ENCODE measurements at places on chromosomes 16 and 17. TPM values are rescaled to one million over a fixed set of nuclear protein-coding genes. Genes with fewer than 3 reads are reported as not detected.

GRCh38 chr17:37815536-37815935 lies 70.7 kb upstream of the HNF1B start:
- DNase-seq: no peak

DNA sequence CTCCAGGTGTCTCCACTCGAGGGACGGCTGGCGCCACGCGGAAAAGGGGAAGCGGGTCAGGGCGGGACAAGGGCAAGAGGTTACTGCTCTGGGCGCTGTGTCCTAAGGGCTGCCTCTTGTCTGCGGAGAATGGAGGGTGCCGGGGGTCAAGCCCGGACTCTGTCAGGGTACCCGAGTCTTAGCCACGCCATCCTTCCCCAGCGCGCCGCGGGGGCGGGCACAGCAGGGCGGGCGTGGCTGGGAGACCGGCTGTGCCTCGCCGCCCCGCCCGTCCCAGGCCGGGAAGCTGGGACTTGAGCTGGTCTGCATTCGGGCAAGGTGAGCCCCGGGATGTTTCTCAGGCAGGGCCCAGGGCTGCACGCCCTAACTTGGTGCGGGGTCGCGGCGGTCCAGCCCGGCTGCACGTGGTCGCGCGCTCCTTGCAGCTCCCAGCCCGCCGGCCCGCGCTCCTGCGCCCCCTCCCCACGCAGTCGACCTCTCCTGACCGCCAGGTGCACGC lies 6.2 kb upstream of the ACTG1 start:
- DNase-seq: peak; percentile 89

GRCh38 chr16:78743556-78743955 lies 644.1 kb downstream of the WWOX start:
- DNase-seq: no peak

DNA sequence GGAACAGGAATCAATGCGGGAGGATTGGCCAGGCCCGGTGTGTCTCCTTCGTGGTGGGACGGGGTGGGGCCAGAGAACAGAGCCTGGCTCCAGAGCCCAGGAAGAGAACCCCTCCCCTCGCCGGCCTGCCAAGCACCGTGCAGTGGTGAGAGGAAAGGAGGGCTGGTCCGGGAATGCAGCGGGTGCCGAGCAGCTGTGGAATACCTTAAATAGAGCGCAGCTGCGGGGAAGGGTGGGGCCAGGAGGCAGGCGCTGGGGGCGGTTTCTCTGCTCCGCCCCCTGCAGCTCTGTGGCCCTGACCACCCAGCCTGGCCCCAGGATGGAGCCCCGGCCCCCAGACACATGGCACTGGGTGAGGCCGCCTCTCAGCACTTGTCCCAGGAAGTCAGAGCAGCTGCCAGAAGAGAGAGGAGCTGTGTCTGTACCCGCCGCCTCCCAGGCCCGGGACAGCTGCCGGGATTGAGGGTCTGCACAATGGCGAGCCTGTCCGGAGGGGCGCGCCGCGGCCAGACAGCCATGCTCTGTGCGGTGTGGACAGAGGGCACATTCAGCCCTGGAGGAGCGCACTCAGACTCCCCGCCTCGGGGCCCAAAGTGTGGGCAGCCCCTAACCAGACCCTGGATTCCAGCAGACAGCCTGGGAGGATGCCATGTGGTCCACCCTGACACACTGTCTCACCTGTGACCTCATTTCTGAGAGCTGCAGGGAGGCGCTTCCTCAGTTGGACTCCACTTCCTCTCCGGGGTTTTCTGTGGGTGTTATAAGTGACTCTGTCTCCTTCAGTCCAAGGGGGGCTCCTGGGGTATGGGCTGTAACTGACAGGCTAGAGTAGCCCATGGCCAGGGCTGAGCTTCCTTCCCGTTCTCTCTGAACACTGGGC lies 268.8 kb downstream of the SEC14L1 start:
- DNase-seq: no peak

DNA sequence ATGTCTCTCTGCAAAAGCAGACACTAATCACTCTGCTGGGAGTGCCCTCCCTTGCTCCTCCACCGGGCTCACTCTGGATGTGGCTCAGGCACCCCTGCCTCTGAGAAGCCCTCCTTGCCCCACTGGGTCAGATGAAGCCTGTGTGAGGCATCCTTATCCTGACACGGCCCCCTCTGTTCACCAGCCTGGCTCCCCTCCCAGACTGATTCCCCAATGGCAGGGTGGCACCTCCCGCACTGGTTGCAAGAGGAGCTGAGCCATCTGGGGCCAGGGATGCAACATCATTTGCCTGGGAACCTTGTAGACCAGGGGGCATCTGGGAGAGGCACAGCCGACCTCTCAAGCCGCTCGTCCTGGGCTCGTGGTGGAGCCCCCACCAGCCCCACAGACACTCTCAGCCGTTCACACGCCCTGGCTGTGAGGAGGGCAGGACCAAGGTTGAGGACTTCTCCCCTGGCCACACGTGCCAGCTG lies 6.7 kb downstream of the SMTNL2 start:
- DNase-seq: no peak

Gene ZNF768
- total RNA-seq: 49.8 TPM

Gene NRN1L
- 2.1 TPM for total RNA-seq

Gene TBC1D3E
- not detected for total RNA-seq

Gene COL1A1
- 142 TPM for total RNA-seq
